ENCODE measurements at places on chromosomes 5 and 9.
A peak's percentile ranks its signal among the peaks of the same experiment; 100 is the strongest.

DNA sequence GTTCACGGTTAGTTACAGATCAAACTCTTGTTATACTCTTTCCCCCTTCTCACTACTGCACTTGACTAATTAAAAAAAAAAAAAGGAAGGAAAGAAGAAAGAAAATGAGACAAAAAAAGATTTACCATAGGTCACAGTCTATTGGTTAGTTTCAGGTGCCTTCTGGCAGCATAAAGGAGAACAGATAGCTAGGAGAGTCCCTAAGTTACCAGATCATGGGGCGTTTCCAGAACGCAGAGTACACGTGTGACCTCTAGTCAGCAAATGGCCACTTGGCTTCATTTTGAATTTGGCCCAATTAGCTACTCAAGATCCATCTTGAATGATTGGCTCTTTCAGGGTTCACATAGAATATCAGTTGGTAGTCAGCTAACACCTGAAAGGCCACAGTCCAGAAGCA lies 20.3 kb upstream of the TMEM171 start:
- no peak for DNase-seq

GRCh38 chr9:10238087-10238486 lies 374.7 kb downstream of the PTPRD start:
- DNase-seq, result peak; percentile 20

GRCh38 chr5:128192368-128192767 lies 108.8 kb downstream of the SLC12A2 start:
- no peak for DNase-seq

DNA sequence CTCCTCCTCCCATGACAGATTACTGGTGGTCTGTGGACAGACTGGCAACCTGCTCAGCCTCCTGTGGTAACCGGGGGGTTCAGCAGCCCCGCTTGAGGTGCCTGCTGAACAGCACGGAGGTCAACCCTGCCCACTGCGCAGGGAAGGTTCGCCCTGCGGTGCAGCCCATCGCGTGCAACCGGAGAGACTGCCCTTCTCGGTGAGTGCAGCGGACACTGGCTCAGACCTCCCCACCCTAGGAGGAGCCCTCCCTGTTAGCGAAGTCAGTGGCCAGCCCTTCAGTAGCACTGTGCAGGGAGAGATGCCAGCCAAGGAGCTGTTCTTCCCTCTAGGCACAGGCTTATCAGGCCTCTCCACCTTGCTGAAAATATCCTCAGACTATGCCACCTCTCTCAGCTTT lies 143.5 kb downstream of the SAXO1 start:
- no peak for DNase-seq

DNA sequence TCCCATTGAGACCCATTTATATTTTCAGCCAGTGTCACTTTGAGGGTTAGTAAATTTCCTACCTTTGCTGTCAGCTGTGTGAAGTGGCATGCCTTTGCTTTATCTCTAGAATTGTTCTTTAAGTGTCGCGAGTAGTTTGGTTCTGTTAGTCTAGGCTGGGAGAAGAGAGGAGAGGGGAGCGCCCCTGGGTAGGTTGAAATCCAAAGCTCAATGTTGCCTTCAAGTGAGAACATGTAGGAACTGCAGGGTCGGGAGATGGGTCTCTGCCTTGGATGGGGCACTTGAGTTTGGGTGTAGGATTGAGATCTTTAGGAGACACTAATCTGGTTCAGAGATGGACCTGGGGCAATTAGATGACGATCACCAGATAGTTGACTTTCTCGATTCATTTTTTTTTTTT lies 46.3 kb downstream of the STC2 start:
- no peak for DNase-seq

DNA sequence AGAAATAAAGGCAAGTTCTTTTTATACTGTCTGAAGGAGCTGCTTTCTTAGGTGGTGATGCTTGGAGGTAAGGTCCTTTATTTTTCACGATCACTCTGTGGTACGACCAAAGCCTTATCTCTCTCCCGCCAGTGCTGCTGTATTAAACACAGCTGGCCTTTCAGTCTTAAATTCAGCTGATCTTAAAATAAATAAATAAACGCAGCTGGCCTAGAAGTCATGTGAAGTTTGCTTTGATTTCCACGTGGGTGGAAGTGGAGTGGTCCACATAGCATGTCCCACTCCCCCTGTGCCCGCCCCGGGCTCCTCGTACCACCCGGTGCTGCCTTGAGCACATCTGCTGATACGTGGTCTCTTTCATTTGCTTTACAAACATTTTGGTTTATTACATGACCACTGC lies 260.4 kb downstream of the FANCC start:
- peak; percentile 6 for DNase-seq

- DNase-seq, result no peak
Measured at GRCh38 chr5:139711906-139712224, 63.7 kb downstream of the CXXC5 start.

GRCh38 chr9:93117924-93118862 lies 15.9 kb downstream of the NINJ1 start:
- DNase-seq, result no peak

DNA sequence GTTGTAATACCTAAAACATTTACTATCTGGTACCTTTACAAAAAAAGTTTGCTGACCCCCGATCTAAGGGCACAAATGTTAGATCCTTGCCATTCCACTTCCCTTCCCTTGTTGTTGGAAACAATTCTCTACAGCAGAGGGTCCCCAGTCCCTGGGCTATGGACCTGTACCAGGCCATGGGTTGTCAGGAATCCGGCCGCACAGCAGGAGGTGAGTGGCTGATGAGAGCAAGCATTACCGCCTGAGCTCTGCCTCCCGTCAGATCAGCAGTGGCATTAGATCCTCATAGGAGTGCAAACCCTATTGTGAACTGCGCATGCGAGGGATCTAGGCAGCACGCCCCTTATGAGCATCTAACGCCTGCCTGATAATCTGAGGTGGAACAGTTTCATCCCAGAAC lies 248.5 kb downstream of the AP3B1 start:
- no peak for DNase-seq

GRCh38 chr5:87705876-87706275 lies 293.1 kb upstream of the CCNH start:
- no peak for DNase-seq

DNA sequence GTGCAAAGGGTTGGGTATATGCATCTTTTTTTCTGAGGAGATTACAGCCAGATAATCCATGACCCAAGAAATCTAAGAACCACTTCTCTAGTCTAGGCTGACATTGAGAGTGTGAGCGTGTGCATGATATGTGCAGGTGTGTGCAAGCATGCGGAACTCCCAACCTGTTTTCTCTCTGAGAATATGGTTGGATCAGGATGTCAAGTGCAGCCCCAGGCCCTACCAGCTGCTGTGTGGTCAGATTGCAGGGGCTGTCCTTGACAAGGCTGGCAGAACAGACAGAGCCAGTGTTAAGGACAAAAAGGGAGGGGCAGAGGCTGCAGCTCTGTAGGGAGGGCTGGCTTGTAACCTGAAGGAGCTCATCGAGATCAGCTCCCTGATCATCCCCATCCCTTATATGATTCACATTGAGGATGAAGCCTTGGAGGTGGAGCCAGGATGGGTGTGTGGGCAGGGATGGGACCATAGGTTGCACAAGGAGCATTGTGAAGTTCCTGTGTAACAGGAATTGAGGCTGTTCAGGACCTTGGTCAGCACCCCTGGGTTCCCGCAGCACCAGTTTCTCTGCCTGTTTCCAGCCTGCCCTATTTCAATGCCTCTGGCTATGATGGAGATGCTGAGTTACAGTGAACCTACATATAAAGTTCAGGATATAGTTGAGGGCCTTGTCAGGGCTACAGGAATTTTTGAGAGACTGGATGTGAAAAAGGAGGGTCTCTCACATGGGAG lies 52.6 kb upstream of the ARAP3 start:
- DNase-seq, result peak; percentile 7

GRCh38 chr5:80275347-80275746 lies 19.5 kb upstream of the SERINC5 start:
- no peak for DNase-seq

DNA sequence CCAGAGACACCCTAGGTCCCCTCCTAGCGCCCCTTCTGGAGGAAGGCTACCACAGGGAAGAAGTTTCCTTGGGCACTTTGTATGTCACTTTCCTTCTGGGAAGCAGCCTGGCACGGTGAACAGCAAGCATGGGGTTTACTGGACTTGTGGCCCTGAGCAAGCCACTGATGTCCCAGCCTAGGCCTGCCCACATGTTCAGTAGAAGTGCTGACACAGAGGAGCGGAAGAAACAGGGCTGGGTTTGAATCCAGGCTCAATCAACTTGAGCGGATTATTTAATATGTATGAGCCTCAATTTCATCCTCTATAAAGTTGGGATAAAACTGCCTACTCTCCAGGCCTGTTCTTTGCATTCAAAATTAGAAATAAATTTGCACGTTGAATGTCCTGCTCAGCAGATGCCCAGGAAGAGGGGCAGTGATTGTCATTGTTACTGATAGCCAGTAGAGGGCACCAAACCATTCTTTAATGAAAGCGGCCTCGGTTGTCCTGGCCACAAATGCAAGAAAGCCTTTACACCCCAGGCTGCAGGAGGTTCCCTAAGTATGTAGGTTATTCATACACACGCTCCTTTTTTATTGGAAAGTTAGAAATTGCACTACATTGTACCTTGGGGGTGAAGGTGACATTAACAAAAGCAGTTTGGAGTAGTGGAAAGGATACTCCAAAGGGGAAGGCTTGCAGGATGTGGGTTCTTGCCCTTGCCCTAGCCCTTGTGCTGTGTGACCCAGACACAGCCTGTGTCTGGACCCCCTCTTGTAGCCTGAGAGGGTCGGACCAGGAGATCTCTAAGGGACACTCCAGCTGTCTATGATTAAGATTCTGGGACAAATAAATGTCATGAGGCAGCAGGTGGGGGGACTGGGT lies 13.4 kb upstream of the XPA start:
- DNase-seq, result peak; percentile 68

GRCh38 chr9:6959270-6960000 lies 201.7 kb downstream of the KDM4C start:
- DNase-seq, result no peak

- DNase-seq, result no peak
Measured at GRCh38 chr5:62282064-62282463, 23.9 kb upstream of the KIF2A start.

GRCh38 chr5:139223481-139223880 lies 25.3 kb upstream of the SIL1 start:
- DNase-seq, result no peak

DNA sequence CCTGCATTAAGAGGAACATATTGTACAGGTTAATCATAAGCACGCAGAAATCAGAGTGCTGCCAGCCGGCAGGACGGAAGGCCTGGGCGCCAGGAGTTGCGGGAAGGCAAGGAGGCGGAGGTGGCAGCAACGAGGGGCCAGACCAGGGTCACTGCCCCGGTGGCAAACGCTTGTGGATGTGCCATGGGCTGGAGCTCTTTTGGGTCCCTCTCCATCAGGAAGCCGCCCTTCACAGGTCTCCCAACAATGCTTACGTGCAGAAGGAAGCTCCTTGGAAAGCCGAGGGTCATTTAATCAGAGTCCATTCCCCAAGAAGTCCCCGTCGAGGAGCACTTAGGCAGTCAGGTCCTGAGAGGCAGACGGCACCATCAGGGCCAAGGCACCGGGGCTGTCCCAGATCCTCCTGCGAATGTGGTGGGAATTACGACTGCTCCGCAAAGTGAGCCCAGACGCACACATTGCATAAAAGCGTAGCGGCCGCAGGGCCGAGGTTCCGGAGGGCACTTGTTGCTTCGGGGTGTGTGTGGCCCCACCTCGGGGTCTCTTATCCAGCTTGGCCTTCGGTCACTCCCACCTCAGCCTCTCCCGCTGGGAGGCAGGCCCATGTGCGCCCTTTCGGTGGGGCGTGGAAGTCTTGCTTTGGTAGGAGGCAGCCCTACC lies 20.5 kb downstream of the MRPL36 start:
- DNase-seq, result no peak

DNA sequence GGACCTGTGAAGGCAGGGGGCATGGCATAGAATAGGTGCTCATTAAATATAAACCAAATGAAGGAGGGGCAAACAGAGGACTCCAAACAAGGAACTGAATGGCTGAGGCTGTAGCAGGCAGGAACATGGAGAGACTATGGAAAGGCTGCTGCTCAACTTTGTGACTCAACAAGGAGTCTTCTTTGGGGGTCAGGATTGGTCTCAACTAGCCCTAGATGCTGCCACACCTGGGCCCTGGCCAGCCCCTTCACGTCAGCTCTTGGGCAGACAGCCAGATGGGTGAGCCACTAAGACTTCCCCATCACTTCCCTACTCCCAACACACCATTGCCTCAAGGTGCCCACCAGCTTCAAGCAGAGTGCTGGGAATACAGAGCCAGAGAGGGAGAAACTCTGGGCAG lies 11.0 kb downstream of the RPP25L start:
- no peak for DNase-seq

GRCh38 chr9:86723346-86723745 lies 224.0 kb downstream of the GAS1 start:
- no peak for DNase-seq

GRCh38 chr9:121313458-121314152 lies 45.6 kb downstream of the GSN start:
- DNase-seq, result no peak

DNA sequence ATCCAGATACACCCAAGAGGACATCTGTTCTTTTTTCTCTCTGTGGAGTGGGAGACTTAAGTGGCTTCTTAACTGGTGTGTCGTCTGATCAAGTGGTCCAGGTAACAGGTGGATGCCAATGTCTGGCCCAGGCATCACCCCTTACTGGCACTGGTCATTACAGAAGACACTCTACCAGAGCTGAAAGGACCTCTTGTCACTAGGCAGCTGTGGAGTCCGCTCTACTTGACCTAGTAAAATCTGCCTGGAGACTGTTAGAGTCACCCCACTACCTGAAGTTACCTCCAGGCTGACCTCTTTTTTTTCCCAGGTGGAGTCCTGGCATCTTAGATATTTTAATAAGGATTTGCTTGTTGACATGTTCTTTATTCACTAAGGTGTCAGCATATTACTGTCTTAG lies 22.5 kb downstream of the FXN start:
- no peak for DNase-seq

GRCh38 chr5:143404416-143405062 lies 1.1 kb upstream of the NR3C1 start:
- DNase-seq, result peak; percentile 43

DNA sequence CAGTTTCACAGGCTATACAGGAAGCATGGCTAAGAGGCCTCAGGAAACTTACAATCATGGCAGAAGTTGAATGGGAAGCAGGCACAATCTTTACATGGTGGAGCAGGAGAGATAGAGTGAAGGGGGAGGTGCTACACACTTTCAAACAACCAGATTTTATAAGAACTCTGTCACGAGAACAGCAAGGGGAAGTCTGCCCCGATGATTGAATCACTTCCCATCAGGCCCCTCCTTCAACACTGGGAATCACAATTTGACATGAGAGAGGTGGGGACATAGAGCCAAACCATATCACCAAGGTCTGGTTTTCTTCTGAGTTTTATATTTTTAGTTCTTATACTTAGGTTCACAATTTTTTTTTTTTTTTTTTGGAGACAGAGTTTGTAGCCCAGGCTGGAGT lies 16.1 kb downstream of the ZCCHC9 start:
- DNase-seq, result no peak

Measured in NCI-H1105 treated with DMSO at 0.1 percent for 48 hours (cell line).